Heart right ventricle (tissue), 16 donors: ENCODE measurements at places on chromosomes 16 and 17. TPM values are rescaled to one million over a fixed set of nuclear protein-coding genes. Genes with fewer than 3 reads are reported as not detected.

Gene CCL17
- total RNA-seq, result not detected

DNA sequence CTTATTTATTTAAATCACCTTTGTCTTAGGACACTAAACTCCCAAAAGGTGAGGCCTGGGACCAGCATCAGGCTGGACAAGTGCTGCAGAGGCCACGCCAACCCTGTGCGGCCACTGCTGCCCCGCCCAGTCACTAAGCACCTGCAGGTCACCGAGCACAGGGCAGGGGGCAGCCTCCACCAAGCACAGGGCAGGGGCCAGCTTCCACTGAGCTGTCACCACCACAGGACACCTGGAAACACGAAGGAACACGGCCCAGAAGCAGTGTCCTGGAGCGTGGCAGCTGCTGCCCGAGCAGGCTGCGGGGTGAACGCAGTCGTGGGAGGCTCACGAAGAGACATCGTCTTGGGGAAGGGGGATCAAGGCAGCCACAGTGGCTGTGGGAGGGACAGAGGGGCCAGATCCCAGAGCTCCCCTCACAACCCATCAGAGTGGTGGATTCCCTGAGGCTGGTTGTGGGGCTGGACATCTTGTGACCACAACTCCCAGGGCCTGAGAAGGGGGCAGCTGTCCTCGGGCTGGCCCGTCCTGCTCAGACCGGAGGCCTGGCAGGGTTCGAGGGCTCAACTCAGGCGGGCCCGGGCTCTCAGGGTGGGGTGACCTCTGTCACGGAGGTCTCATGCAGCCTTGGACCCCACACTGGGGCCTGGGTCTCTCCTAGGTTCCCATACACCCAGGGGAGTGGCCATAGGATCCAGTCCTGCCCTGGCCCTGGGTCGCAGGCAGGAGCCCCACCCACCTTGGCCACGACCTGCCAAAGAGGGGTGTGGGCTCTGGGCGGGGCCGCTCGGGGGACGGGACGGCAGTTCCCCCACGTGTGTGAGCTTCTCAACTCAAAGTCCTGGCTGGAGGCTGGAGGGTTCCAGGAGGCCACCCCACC is 18.7 kb downstream of the RAB40B start:
- DNase-seq, result no peak
- H3K4me3 ChIP-seq, result no peak overlapping the region
- H3K36me3 ChIP-seq, result no peaks in the 10 kb centered on the region

DNA sequence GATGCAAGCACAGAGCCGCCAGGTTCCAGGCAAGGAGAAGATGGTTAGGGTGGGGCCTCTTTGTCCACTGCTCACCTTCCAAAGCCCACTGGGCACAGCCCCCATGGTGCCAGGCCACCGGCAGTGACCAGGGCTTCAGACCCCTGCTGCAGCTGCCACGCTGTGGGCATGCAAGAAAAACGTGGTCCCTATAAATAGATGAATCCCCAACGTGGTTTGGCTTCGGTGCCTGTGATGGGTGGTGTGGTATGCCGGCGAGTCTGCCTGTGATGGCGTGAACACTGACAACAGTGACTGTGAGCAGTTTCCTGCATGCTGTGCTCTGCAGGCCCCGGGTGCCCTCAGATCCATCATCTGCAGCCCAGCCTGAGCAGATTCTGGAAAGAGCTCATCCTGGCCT is 36.6 kb downstream of the RAB11FIP4 start:
- no peak overlapping the region for H3K4me3 ChIP-seq
- H3K27ac ChIP-seq, result no peak overlapping the region
- no peak for DNase-seq
- H3K4me1 ChIP-seq, result peaks cover 9% of the 10 kb centered on the region
- no peaks in the 10 kb centered on the region for H3K36me3 ChIP-seq

GRCh38 chr16:86512301-86512859 is 2.1 kb downstream of the FOXF1 start:
- H3K4me3 ChIP-seq, result no peak overlapping the region
- peaks cover 38% of the 10 kb centered on the region for H3K4me1 ChIP-seq
- no peak for DNase-seq
- H3K36me3 ChIP-seq, result no peaks in the 10 kb centered on the region
- H3K27me3 ChIP-seq, result peaks cover 100% of the 10 kb centered on the region
- H3K27ac ChIP-seq, result no peak overlapping the region

Gene WNK4
- total RNA-seq, result not detected
